Fibroblast of lung (primary cell): ENCODE measurements at places on chromosomes 11 and 22. TPM values are rescaled to one million over a fixed set of nuclear protein-coding genes. Genes with fewer than 3 reads are reported as not detected.

GRCh38 chr22:44707752-44708151 is 5.7 kb downstream of the PRR5 start:
- H3K36me3 ChIP-seq: no peaks in the 10 kb centered on the region
- H3K27me3 ChIP-seq: peaks cover 12% of the 10 kb centered on the region
- H3K4me1 ChIP-seq: no peaks in the 10 kb centered on the region

DNA sequence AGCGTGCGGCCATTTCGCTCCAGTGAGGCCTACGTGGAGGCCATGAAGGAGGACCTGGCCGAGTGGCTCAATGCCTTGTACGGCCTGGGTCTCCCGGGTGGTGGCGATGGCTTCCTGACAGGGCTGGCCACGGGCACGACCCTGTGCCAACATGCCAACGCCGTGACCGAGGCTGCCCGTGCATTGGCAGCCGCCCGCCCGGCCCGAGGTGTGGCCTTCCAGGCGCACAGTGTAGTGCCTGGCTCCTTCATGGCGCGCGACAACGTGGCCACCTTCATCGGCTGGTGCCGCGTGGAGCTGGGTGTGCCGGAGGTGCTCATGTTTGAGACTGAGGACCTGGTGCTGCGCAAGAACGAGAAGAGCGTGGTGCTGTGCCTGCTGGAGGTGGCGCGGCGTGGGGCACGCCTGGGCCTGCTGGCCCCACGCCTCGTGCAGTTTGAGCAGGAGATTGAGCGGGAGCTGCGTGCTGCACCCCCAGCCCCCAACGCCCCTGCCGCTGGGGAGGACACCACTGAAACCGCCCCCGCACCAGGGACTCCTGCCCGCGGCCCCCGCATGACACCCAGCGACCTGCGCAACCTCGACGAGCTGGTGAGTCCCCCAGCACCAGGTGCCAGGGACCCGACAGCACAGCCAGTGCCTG is 1.8 kb downstream of the GAS2L1 start:
- H3K36me3 ChIP-seq: peaks cover 8% of the 10 kb centered on the region
- H3K27me3 ChIP-seq: no peaks in the 10 kb centered on the region
- DNase-seq: no peak
- H3K27ac ChIP-seq: peak overlapping the region; percentile 60
- peaks cover 17% of the 10 kb centered on the region for H3K4me1 ChIP-seq
- H3K4me3 ChIP-seq: no peak overlapping the region

The GGTLC2 gene
- total RNA-seq: not detected in 2 replicates

GRCh38 chr11:92979176-92979575 is 9.7 kb downstream of the MTNR1B start:
- no peaks in the 10 kb centered on the region for H3K27me3 ChIP-seq
- DNase-seq: peak; percentile 29
- H3K4me1 ChIP-seq: peaks cover 2% of the 10 kb centered on the region
- no peak overlapping the region for H3K27ac ChIP-seq

- no peaks in the 10 kb centered on the region for H3K4me1 ChIP-seq
- H3K36me3 ChIP-seq: no peaks in the 10 kb centered on the region
- H3K27ac ChIP-seq: no peak overlapping the region
- H3K4me3 ChIP-seq: no peak overlapping the region
These were observed 20.0 kb upstream of the LIN7C start for GRCh38 chr11:27526535-27526934.

- peaks cover 8% of the 10 kb centered on the region for H3K4me1 ChIP-seq
- H3K27me3 ChIP-seq: peaks cover 4% of the 10 kb centered on the region
- no peaks in the 10 kb centered on the region for H3K36me3 ChIP-seq
- DNase-seq: no peak
- no peak overlapping the region for H3K27ac ChIP-seq
- no peak overlapping the region for H3K4me3 ChIP-seq
These were observed 125.1 kb upstream of the FGF3 start for GRCh38 chr11:69944146-69944795.
